GF-D8 (cell line): ENCODE measurements at places on chromosomes 13 and 19.

DNA sequence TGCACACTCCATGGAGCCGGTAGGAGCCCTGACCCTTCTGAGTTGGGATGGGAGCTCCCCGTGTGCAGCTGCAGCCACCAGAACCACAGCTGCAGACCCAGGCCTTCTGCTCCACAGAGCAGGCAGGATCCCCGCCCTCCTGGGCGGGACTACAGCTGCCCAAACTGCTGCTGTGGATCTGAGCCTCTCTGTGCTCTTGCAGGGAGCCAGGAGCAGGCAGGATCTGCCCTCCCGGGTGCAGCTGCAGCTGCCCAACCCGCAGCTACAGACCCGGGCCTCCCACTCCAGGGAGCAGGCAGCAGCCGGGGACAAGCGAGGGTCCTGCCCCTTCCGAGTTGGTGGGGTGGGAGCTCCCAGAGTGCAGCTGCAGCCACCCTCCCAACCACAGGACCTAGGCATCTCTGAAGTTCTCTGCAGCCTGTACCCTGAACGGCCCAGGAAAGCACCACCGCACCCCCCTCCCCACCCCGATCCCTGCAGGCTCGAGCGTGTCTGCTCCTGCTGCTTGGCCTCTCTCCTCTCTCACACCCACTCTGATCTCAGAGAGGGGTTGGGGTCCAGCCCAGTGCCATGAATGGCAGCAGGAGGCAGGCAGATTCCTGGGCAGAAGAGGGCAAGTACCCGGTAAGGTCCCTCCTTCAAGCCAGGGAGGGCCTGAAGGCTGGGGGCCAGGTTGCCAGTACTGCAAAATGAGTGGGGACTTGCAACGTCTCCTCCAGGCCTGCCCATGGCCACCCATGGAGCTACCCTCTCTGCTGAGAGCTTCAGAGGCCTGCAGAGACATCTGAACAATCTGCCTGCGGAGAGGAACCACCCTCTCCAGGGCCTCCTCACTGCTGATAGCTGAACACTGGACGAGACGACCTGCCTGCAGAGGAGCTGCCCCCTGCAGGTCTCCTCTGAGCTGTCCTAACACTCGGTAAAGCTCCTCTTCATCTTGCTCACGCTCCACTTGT, 16.4 kb upstream of the EMP3 start:
- DNase-seq, result no peak

GRCh38 chr19:42326969-42327368, 1.5 kb downstream of the MEGF8 start:
- DNase-seq, result no peak

- no peak for DNase-seq
These were observed 11.6 kb downstream of the VSIG10L start for GRCh38 chr19:51330366-51330765.

DNA sequence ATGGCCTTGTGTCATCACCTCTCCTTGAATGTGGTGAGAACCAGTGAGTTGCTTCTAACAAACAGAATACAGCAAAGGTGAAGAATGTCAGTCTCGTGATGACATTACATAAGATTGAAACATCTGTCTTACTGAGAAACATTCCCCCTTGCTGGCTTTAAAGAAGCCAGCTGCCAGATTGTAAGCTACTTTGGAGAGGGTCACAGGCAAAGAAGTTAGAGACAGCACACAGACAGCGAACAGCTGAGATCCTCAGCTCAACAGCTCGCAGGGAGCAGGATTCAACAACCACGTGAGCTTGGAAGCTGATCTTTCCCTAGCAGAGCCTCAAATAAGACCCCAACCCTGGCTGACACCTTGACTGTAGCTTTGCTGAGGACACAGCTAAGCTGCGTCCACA, 367.9 kb downstream of the LIG4 start:
- DNase-seq, result no peak

DNA sequence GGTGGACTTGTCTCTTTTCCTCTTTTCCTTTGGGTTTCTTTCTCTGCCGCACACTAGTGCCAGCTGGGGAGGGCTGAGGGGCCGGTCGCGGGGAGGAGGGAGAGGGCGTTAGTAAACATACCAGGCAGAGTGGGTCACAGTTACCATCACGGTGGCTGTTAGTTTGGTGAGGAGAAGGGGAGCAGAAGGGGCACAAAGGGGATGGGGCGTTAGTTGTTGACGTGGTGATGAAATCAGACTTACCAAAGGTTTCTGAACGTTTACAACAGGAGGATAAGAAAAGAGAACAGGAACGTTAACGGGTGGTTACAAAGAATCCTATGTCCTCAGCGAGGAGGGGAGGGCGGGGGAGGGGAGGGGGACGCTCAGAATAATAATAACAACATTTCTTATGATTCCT, 77.9 kb downstream of the PTPRS start:
- DNase-seq, result no peak

GRCh38 chr13:65915195-65915594, 1314.9 kb downstream of the PCDH9 start:
- no peak for DNase-seq

DNA sequence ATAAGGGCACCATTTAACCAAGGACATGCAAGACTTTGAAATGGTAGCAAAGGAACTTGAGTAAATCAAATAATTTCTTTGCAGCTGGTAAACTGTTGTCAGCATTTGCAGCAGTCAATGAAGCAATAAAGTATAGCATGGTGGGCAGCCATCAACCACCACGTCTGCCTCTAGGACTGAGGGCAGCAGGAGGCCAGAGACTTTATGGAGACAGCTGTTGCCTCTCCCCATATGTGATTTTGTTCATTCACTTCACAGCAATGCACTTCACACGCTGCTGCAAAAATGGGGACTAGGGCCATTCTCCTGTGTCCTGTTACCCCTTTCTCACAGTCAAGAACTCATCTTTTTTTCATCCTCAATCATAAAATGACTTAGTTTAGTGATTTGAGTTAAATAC, 51.3 kb upstream of the PCDH9 start:
- DNase-seq, result no peak

GRCh38 chr13:97387485-97387839, 46.5 kb upstream of the RAP2A start:
- no peak for DNase-seq
